Adipose tissue (tissue), 3 donors: ENCODE measurements at places on chromosomes 6 and 20. TPM values are rescaled to one million over a fixed set of nuclear protein-coding genes. Genes with fewer than 3 reads are reported as not detected.

Gene DST
- polyA plus RNA-seq: 91.7 TPM

Gene SDC4
- polyA plus RNA-seq: 51.1 TPM

Gene MAS1
- under 0.01 TPM for polyA plus RNA-seq

Gene SLC22A1
- 0.55 TPM for polyA plus RNA-seq

Gene PRL
- polyA plus RNA-seq: not detected

Gene SLC24A3
- polyA plus RNA-seq: 0.86 TPM

Gene HINT3
- 9.5 TPM for polyA plus RNA-seq

Gene TREM2
- polyA plus RNA-seq: 0.53 TPM

Gene TTBK1
- 0.01 TPM for polyA plus RNA-seq

Gene UBE2C
- 1.1 TPM for polyA plus RNA-seq

Gene GJA10
- not detected for polyA plus RNA-seq

Gene SIRT5
- polyA plus RNA-seq: 5.9 TPM

Gene SOX4
- polyA plus RNA-seq: 8.8 TPM

Gene SLC35F1
- 0.79 TPM for polyA plus RNA-seq

Gene MRAP2
- polyA plus RNA-seq: 0.56 TPM

Gene KIZ
- polyA plus RNA-seq: 8.5 TPM

Gene LKAAEAR1
- 0.27 TPM for polyA plus RNA-seq
